Activated T-cell treated with anti-CD3 and anti-CD28 coated beads for 1 hour (primary cell): ENCODE measurements at places on chromosomes 3 and 15.

DNA sequence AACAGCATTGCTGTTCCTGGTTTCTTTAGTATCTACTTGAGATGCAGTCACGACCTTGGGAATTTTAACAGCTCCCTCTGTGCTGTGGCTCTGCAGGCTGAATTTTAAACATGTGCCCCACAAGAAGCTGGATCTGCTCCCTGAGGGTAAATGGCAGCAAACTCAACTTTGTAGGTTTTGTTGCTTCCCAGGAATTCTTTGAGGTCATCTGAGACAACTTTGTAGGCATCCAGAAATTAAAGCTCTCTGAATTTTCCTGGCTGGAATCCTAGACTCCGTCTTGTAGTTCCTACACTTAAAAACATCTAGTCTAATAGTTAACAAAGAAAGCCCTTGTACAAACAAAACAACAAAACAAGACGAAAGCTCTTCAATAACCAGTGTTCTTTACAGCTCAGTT, 366.3 kb downstream of the FEZF2 start:
- DNase-seq: no peak

DNA sequence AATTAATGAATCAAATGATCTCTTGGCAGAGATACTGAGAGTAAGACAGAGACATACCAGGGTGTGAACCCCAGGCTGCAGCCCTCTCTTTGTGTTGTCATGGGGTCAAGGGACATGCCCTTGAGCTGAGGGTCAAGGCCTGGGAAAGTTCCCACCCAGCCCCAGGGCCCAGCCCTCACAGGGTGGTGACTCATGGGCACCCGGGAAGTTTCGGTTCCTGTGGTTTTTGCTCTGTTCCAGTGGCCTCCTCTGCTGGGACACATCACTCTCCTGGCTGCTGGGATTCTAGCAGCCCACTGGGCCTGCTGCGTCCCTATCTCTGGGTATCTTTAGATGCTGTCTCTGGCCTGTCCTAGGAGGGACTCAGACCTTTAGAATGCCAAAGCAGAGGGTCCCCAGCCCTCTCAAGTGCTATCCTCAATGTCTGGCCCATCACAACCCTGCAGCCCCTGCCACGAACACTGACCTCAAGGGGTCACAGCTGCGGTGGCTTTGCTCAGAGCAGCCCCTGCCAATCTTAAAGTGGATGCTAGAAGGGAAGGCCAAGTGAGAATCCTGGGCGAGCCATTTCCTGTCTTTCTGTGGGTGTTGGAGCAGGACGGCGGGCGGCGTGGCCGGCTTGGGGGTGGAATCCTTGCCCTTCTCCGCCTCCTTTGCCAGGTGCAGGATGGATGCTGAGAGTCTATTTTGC, 148.4 kb upstream of the TLE3 start:
- DNase-seq: no peak

- no peak for DNase-seq
Observed at GRCh38 chr3:168977716-168978374, 685.7 kb downstream of the MECOM start.

DNA sequence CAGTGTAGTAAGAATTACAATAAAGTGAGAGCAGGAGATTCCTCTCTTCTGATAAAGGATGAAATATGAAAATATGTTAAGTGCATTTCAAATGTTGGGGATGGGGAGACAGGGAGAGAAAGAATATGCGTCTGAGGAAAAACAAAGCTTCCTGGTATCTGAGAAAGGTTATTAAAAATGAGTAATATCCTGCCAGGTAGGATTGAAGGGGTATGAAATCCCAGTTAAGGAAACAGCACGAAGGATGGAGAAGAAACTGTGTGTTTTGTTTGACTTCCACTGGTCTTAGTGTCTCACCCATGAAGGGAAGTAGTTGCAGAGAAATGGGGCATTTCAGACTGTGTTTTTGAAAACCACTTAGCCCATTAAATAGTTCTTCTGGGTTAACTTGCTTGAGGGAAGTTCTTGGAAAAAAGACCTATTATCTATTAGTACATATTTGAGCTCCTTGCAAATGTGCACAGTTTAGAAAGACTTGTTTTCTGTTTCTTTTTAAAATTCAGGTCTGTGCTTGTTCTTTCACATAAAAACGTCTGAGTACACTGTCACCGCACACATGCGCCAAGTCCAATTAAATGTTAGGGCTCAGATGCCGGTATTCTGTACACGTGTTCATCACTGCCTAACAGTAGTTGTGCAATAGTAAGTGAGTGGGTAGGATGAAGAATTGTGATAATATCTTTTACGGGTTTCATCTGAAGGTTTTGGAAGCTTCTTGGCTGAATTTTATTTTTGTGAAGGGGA, 196.1 kb upstream of the P2RY1 start:
- DNase-seq: no peak

DNA sequence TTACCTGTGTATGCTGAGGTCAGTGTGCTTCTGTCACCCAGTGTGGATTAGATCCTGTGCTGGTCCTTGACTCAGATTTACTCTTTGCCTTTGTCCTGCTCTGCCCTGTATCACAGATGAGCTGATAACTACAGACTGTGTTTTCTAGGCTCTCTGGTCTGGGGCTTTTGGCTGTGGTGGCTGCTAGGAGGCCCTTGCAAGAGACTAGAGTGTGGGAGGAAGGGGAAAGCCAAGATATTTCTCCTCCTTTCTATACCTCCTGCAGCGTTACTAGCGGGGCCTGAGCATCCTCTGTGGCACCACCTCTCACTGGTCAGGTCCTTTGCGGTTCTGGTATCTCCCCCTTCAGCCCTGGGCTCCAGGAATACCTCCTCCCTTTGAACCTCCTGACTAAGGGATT, 282.3 kb upstream of the TBC1D5 start:
- no peak for DNase-seq

DNA sequence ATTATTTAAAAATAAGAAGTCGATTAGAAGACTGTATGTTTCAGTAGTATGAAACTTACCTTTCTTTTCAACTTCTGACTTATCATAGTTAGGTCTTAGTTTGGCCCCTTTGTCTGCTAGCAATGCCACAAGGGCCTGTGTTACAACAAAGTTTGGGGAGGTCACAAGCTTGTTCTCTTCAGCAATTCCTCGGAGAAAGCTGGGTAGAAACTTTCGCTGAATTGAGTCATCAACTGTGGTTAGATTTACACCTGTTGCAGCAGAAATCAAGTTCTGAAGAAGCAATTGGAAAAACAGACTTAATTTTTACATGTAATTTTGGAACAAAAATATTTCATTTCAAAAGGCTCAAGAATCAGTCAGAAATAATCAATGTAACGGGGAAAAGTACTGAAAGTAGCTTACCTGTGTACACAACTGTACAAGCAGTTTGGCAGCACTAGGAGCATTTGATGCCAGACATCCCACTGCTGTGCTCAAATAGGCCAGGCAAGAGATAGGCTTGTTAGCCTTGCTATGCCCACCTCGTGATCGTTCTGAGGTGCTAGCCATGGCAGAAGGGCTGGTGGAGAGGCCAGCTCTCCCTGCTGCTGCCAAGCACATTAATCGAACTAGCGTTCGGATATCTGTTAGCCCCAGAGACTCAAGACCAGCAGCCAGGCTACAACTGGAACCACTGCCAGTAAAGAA, 58.6 kb downstream of the FBXL22 start:
- no peak for DNase-seq

- DNase-seq: peak; percentile 6
Observed at GRCh38 chr3:120908030-120908794, at the start of gene STXBP5L. Gene STXBP5L, plus strand, starts transcription at chr3:120908205. Its CDS starts 1,374 bp downstream, at chr3:120909579.

DNA sequence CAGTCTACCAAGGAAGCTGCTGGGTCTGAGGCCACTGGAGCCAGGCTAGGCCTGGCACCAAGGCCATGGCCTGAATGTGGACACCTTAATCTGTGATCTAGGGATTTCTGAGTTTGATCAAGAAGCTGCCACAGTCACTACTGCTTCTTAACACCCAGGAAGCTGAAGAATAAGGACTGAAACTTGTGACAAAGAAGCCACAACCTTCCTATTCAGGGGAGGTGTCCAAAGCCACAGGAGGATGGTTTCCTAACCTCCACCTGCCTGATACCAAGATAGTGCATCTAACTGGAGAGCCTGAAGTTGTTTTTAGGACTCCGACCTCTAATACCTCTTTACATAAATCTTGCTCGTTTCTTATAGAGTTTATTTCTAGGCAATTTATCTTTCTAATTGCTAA, 5.5 kb upstream of the ANO10 start:
- no peak for DNase-seq

DNA sequence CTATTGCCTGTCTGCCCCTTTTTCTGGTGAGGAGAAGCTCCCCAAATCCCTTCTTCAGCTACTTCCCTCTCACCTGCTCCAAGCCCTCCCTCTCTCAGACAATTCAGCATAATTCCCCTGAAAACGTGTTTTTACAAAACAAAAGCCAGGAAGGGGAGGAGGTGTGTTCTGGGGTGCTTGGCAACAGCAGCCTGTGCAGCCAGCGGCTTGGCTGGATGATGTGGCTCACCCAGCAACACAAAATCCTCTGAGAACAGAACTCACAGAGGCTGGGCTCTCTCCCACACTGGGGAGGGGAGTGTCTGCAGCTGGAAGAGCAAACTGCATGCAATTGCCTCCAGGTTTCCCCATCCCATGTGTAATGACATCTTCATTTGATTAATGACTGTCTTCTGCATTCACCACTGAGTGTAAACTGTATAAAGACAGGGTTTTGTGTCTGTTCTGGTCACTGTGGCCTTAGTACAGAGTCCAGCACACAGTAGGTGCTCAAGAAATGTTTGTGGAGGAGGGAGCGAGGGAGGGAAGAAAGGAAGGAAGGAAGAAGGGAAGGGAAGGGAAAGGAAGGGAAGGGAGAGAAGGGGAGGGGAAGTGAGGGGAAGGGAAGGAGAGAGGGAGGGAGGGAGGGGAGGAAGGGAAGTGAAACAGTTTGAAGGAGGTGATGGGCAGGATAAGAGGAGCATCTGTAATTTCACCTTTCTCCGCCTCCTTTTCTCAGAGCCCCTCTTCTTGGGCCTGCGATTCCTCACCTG, 70.1 kb upstream of the GLCE start:
- no peak for DNase-seq

- no peak for DNase-seq
Observed at GRCh38 chr3:52350416-52350815, 34.3 kb downstream of the DNAH1 start.

GRCh38 chr3:37787153-37787867, 74.4 kb upstream of the CTDSPL start:
- DNase-seq: no peak

GRCh38 chr15:80060356-80061006, 1.0 kb downstream of the ZFAND6 start:
- DNase-seq: no peak

GRCh38 chr3:69628951-69629350, 110.3 kb upstream of the MITF start:
- DNase-seq: no peak

GRCh38 chr15:25372298-25372697, 66.5 kb downstream of the UBE3A start:
- DNase-seq: no peak

- DNase-seq: no peak
Observed at GRCh38 chr3:150913133-150913922, 8.1 kb upstream of the MINDY4B start.

GRCh38 chr3:123621186-123621849, 36.5 kb upstream of the HACD2 start:
- DNase-seq: no peak

GRCh38 chr3:108183971-108184370, 38.3 kb downstream of the IFT57 start:
- no peak for DNase-seq

GRCh38 chr15:72778796-72779195, 4.8 kb downstream of the ADPGK start:
- no peak for DNase-seq

GRCh38 chr3:87088993-87089841, 98.3 kb upstream of the VGLL3 start:
- no peak for DNase-seq

DNA sequence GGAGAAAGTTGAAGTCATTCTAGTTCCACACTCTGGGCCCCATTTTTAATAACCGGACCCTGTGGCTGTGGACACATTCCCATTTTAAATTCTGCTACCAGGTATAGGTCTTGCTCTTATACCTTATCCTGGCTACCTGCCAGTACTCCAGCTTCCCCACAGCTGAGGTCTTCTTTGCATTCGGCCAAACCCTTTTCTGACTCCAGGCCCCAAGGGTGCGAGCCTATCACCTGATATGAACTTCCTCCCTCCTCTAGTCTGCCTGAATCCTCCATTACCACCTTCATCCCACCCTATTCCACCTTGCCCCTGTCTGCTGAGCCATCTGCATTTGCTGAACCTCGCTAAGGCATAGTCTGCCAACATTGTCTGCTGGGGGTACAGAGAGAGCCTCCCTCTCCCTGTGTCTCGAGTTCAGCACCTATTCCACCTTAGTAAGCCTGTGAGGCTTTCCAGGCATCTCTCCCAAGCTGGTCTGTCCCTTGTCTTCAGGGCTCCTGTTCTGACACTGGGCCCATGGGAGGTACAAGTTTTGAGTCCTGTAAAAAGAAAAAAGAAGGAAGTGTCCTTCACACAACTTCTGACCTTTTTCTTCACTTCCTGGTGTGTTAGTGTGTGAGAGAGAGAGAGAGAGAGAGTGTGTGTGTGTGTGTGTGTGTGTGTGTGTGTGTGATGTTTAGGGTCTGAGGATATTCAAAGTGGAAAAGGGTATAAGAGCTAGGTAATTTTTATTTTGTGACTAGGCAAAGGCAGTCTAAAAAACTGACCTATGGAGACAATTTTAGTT, 27.0 kb downstream of the PDE8A start:
- no peak for DNase-seq

DNA sequence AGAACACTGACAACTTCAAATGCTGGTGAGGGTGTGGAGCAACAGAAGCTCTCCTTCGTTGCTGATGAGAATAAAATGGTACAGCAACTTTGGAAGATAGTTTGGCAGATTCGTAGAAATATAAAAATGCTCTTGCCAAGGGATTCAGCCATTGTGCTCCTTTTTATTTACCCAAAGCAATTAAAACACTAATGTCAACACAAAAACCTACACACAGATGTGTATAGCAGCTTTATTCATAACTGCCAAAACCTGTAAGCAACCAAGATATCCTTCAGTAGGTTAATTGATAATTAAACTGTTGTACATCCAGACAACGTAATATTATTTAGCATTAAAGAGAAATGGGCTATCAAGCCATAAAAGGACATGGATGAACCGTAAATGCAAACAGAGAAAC, 37.8 kb upstream of the LSAMP start:
- DNase-seq: no peak

- no peak for DNase-seq
Observed at GRCh38 chr15:49900903-49901235, 218.2 kb downstream of the ATP8B4 start.

DNA sequence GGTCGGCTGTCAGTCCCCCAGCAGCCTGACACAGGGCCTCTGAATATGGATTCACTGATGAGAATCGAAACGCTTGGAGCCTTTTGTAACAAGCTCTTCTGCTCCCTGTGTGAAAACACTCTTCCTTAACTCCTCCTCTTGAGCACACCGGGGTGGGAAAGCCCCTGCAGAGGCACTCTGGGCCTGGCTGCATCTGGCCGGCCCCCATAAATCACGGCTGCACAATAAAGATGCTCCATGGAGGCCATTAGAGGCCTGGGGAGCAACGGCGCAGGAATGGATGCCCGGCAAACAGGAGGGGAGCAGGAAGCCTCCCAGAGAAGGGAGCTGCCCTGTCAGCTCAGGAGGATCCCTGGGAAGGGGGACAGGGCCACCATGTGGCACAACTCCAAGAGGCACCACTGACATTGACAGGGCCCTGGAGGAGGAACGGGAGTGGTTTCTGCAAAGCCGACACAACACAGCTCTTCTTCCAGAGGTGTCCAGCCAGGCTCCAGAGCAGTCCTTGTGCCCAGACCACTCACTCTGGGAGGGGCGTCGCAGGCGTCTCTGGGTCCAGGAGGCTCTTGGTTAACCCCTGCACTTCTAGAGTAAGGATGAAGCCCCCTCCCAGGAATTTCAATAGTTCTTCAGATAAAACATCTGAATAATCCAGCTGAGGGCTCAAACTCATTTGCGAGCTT, 509.3 kb upstream of the PPP2R3A start:
- DNase-seq: no peak
